ENCODE measurements at places on chromosomes 6 and 20.
A peak's percentile ranks its signal among the peaks of the same experiment; 100 is the strongest.

DNA sequence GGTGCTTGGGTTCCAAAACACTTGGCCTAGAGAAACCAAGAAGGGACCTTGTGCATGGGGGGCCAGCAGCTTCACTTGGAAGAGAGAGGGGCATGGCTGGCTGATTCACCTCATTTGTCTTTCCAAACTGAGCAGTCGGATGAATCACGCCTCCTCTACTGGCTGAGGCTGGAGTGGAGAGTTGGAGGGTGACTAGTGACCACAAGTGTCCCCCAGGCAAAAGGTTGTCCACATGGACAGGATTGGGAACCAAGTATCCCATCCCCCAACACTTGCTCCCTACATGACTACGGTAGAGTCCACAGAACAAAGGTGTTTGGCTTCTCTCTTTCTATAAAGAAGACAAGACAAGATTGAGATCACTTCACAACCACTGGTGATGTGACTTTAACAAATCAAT is 875.6 kb downstream of the QKI start:
- DNase-seq = no peak

DNA sequence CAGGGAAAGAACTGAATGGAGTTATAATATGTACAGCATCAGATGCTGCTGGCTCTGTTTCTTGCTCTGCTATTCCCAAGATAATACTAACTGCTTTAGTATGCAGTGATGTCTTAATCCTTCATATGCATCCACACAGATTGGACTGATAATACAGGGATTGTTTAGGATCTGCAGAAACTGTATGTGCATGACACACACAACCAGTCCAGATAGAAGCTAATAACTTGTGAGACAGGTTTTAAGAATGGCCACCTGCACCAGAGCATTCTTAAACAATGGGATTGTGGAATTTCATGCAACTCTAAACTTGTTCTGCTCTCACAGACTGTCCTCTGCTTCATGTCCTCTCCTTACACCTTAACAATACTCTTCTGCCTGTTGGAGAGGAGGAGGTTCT is 90.9 kb downstream of the SPTLC3 start:
- no peak for DNase-seq

GRCh38 chr20:23995905-23996666 is 7.5 kb upstream of the GGTLC1 start:
- peak; percentile 43 for DNase-seq

DNA sequence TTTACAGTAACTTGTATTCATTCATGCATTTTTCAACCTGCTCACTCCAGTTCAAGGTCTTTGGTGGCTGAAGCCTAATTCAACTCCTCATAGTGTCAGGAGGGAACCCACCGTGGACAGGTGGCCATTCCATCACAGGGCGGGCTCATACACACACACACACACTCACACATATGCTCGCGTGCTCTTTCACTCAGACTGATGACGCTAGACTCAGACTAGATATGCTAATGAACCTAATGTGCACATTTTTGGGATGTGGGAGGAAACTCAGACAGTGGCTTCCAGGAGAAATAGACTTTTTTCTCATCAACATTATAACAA is 56.7 kb downstream of the TRIM27 start:
- DNase-seq = peak; percentile 7

DNA sequence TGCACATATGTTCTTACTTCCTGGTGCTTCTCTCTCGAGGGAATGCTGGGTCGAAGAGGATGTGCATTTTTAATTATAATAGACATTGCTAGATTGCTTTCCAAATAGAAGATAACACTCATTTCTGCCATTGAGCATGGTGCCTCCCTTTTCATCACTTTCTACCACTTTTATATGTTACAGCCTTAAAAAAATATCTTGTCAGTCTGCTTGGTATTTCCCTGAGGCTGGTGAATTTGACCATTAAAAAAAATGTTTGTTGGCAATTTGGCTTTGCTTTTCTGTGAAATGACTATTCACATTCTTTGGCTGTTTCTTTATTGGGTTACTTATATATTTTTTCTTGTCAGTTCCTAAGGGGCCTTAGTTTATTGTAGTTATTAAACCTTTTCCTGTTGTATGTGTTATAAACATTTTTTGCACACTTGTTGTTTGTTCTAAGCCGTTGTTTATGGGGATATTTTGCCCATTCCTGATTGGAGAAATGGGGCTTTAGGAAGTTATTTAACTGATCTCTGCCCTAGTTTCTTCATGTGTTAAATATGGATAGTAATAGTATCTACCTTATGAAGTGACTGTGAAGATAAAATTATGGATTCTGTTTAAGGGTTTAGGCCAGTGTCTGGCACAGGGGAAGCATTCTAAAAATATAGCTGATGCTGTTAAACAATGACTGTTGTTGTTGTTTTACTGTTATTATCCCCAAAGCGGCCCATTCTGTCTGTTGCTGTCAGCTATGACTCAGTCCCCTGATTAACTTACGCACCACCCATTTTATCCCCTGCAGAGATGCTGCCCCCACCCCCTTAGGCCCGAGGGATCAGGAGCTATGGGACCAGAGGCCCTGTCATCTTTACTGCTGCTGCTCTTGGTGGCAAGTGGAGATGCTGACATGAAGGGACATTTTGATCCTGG is 3.8 kb downstream of the DDR1 start:
- DNase-seq = no peak

DNA sequence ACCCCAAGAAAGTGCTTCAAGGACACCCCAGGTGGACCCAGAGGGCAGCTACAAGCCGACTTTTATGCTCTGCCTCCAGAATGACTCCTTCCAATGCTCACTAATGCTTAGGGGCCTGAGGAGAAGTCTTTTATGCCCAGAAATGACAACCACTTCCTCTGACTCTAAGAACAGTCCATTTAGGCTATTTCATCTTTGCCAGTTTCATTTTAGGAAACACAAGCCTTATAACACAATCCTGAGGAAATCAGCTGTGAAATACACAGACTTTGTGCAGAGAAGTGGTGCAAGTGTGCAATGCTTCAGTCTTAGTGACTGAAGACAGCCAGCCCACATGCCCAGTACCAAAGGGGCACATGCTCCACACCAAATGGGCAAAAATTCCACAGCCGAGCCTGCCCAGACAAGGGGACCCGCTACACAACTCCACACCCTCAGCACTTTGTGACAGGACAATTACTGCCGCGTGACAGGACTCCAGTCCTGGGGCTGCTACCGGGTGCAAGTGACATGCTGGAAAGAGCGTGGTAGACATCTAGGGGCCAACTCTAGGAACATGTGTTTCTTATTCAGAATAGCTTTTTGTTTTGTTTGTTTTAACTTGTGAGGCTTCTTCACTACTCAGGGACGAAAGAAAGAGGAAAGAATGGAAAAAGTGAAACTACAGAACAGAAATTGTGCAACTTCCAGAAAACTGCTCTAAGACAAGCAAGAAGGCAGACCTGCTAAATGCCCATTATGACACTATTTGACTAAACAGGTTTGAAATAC is 28.2 kb upstream of the PLAGL1 start:
- no peak for DNase-seq

GRCh38 chr6:37202788-37203491 is 33.0 kb downstream of the PIM1 start:
- DNase-seq = no peak

- no peak for DNase-seq
Observed at GRCh38 chr6:162222521-162222920, 505.0 kb downstream of the PRKN start.

- DNase-seq = no peak
Observed at GRCh38 chr6:144659202-144660182, 374.4 kb downstream of the UTRN start.

DNA sequence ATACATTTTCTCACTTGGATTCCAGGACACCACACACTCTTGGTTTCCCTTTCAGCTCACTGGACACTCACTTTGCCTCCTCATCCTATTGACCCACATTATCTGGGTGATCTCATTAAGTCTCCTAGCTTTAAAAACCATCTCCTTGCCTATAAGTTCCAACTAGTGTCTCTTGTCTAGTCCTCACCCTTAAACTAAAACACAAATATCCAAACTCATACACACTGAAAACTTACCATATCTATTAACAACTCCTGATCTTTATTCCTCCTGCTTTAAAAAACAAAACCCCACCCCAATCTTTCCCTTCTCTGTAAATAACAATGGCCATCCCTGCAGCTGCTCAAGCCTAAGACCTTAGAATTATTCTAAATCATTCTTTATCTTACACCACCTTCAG is 3.5 kb upstream of the SMIM28 start:
- DNase-seq = no peak

DNA sequence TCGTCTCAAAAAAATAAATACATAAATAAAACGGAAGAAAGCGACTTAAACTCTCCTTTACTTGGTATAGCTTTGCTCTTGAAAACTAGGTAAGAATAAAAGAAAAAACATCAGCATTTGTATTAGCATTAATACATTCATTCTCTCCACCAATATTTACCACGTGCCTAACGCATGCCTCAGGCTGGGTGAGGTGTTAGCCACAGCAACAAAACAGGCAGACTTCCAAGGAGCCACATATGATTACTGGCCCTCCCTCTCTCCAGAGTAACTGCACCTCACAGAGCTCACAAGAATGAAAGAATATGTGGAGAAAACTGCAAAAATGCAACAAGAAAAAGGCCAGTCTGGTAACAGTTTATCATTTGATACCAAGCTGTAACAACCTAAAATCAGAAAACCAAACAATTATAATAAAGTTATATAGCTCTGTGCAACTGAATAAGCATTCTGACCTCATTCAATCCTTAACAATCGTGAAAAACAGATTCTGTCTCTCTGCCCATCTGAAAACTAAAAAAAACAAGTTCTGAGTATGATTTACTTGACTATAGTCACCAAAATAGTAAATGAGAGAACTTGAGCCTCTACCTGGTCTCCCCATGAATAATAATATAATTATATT is 5.2 kb downstream of the NAPB start:
- peak; percentile 42 for DNase-seq

GRCh38 chr6:25874118-25874517 is at the start of gene SLC17A3:
SLC17A3 (minus strand) TSS chr6:25874243; CDS start chr6:25868387, 5,856 bp downstream.
- no peak for DNase-seq

- no peak for DNase-seq
Observed at GRCh38 chr20:50144362-50144761, 9.2 kb downstream of the PEDS1 start.

- no peak for DNase-seq
Observed at GRCh38 chr20:2507464-2507863, 1.3 kb downstream of the ZNF343 start.

GRCh38 chr6:3032986-3033385 is 33.3 kb downstream of the NQO2 start:
- no peak for DNase-seq

DNA sequence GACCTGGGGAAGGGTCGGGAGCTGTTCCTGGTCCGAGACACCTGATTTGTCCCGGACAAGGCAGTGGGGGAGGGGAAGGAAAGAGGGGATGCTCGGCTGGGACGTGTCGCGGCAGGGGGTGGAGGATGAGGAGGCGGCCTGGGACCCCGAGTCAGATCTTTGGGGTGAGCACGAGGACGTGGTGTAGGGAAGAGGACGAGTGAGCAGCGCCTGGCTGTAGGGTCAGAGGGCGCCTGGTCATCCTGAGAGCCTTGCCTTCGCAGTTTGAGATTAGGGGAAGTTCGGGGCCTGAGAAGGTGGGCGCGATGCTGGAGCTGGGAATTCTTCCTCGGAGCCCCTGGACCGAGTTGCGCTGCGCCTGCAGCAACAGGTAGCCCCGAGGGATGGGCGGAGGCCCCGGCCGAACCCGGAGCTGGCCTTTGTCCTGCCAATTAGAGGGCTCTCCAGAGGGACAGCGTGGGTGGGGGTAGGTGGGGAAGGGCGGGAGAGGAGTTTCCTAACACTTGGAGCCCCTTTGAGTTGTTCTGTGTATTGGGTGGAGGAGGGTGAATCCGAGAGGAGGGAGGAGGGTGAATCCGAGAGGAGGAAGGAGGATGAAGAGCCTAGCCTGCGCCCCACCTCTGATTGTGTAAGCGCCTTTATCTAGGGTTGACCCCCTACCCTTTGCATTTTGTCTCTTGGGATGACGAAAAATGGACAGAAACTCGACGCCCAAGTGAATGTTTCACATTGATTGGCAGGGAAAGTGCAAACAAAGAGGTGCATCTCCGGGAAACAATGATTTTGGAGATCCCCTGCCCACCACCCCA is 72.0 kb downstream of the SOX4 start:
- DNase-seq = no peak

GRCh38 chr6:35662999-35663398 is 25.7 kb downstream of the FKBP5 start:
- DNase-seq = no peak

GRCh38 chr20:47257256-47257655 is 99.2 kb downstream of the ZMYND8 start:
- no peak for DNase-seq

DNA sequence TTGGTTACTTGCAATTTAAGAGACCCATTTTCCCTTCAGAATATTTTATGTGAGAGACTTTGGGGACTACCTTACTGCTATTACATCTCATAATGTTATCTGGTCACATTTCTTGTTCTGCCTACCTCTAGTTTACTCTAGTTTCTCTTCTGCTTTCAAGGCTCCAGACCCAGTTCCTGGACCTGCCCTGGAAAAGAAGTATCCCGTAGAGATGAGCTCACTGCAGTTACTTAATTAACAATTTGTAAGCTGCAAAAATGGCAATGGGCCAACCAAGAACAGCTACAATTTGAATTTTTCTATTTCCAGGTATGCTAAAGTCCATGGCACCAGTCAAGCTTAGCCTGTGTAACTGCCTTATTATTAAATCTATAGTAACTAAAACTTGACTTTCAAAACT is 25.0 kb downstream of the TAB2 start:
- DNase-seq = no peak

- DNase-seq = peak; percentile 13
Observed at GRCh38 chr20:38893056-38893564, 33.1 kb upstream of the FAM83D start.

DNA sequence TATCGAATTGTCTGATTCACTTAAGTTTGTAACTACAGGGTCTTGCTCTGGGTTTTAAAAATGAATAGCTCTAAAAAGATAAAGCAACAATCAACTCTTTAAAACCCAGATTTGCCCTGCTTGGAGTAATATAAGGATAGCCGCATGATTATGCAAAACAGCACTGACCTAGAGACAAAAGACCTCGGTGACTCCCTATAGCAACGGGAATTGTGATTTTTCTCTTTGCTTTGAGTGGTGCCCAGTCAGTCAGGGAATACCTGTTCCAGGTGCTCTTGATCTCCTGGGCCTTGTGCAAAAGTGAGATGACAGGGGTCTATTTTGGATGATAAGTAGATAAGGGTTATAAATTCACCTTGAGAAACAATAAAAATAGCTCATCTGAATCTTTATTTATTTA is 336.3 kb upstream of the NOX3 start:
- DNase-seq = no peak

DNA sequence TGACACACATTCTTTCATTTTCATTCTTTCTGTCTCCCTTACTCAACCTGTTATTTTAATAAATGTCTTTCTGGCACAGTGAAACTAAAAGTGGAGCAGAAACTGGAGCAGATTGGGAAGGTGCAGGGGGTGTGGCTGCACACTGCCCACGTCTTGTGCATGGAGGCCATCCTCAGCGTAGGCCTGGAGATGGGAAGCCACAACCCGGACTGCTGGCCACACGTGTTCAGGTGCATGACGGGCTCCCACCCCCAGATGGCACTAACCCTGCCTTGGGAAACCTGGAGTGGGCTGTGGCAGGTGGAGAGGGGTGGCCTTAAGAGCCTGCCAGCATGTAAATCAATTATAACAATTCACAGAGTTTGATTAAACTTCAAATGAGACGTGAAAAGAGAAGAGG is 71.4 kb upstream of the PBOV1 start:
- no peak for DNase-seq

- DNase-seq = no peak
Observed at GRCh38 chr6:168964138-168964835, 289.4 kb downstream of the THBS2 start.
